Pancreas (tissue), 10 donors: ENCODE measurements at places on chromosomes 13 and 19.

- no peak for DNase-seq
These were observed 13.9 kb upstream of the SIAH3 start for GRCh38 chr13:45865414-45865813.

DNA sequence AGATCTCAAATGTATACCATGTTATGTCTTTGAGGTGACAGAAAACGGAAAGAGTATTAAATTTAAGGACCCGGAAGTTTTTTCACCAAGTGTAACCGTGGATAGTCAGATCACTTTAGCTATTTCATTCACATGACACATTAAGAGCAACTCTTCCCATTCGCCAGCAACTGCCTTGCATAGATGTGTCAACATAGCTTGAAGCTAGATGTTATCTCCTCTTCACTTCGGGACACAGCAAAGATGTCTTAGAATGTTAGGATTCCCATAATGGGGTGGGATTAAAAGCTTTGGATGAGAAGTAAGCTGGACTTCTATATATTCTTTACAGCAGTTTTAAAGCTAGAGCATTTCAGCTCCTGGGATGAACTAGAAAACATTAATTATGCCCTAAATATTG is 1135.9 kb upstream of the PCDH20 start:
- no peak for DNase-seq

- no peak for DNase-seq
These were observed 412.1 kb downstream of the KLF12 start for GRCh38 chr13:73722120-73722519.

- DNase-seq, result no peak
These were observed 7.5 kb upstream of the CTXN1 start for GRCh38 chr19:7933411-7933810.

GRCh38 chr13:109717686-109718085 is 68.7 kb downstream of the IRS2 start:
- DNase-seq, result no peak

DNA sequence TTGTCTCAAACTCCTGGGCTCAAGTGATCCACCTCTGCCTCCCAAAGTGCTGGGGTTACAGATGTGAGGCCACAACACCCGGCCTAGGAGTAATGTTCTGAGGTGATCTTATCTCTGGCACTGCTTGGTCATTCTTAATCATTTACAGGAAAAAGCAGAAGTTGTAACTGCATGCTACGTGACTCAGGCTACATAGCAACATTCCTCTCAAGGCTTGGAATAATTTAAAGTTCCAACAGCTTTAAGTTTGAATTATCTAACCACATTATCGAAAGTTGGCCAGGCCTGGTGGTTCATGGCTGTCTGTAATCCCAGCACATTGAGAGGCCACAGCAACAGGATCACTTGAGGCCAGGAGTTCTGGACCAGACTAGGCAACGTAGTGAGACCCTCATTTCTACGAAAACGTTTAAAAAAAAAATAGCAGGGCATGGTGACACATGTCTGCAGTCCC is 3.9 kb upstream of the B9D2 start:
- no peak for DNase-seq

- DNase-seq, result peak; percentile 90
These were observed at the start of gene ZNF613 for GRCh38 chr19:51926784-51927741. TSS of gene ZNF613 (plus strand) at chr19:51927472. CDS start at chr19:51936221, 8,749 bp downstream.

- DNase-seq, result peak; percentile 28
These were observed 97.2 kb downstream of the EPSTI1 start for GRCh38 chr13:42894765-42895243.

- DNase-seq, result no peak
These were observed 42.1 kb downstream of the FOXO1 start for GRCh38 chr13:40624383-40624782.

DNA sequence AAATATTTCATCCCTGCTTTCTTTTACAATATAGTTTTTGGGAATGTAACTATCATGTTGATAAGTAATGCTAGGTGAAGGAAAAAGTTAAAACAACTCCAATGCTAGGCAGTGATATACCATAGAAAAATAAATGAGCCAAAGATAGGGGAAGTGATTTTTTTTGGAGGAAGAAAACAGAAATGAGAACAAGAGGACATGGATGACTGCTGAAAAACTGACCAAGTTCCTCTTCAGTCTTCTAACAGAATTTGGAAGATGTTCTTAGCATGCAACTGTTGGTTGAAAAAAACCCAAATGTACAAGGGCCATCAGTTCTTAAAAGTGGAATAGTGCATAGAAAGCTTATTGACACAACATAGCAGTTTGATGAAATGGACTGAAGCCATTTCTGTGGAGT is 262.5 kb upstream of the STARD13 start:
- DNase-seq, result no peak

- no peak for DNase-seq
These were observed 2.6 kb downstream of the ZSWIM4 start for GRCh38 chr19:13797870-13798269.

DNA sequence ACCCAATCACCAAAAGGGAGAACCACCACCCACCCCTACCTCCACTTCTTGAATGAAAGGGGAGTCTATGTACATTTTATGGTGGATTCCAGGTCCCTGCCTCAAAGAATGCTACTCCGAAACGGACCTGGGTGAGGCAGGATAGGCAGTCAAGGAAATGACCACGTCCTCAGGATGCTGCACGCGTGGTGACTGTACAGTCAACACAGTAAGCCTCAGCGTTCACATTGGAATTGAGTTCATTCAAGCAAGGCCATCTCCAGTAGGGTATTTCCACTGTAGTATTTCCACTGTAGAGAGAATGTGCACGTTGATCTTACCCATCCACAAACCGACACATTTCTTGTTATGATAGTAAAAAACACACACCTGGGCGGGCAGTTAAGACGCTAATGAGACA is 16.9 kb downstream of the ZSCAN5C start:
- no peak for DNase-seq

- no peak for DNase-seq
These were observed 24.8 kb downstream of the KDM4B start for GRCh38 chr19:4993683-4994082.

DNA sequence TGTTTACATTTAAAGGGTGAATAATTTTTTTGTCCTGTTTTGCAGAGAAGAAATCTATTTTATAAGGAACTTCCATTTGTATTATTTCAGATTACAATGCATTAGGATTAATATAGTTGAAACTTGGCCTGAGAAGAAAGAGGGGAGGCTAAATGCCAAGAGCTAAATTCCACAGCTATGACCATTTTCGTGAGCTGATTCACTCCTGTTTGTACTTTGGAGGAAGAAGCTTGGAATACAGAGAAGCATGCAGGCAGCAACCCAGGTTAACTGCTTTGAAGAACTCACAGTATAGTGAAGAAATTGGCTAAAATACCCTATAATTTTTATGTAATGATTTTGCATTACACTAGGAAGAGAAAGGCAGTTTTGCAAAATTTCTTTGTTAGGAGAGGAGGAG is 309.4 kb upstream of the KLF12 start:
- DNase-seq, result no peak

- DNase-seq, result no peak
These were observed 23.0 kb downstream of the PPP1R37 start for GRCh38 chr19:45115809-45116615.

DNA sequence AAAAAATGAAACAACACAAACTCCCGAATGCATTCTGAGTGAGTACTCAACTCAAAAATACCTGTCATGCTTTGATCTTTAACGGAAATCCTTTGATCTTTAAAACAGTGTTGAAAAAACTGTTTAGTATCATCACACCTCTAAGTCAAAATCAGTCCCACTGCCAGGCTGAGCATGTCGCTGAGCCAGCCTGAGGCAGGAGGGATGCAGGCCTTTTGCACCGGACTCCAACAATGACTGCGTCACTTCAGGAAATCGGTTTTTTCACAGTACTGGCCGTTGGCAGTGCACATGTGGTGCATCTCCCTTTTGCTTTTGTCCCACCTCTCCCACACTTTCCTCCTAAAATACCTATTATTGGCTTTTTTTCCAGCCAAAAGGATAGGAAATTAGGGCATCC is 78.2 kb downstream of the SHISA2 start:
- no peak for DNase-seq

- DNase-seq, result no peak
These were observed 76.7 kb downstream of the TEX26 start for GRCh38 chr13:31009166-31009565.

- DNase-seq, result no peak
These were observed 7.7 kb downstream of the ZIC5 start for GRCh38 chr13:99963816-99964339.

- DNase-seq, result no peak
These were observed 16.3 kb downstream of the LEUTX start for GRCh38 chr19:39795001-39795400.

DNA sequence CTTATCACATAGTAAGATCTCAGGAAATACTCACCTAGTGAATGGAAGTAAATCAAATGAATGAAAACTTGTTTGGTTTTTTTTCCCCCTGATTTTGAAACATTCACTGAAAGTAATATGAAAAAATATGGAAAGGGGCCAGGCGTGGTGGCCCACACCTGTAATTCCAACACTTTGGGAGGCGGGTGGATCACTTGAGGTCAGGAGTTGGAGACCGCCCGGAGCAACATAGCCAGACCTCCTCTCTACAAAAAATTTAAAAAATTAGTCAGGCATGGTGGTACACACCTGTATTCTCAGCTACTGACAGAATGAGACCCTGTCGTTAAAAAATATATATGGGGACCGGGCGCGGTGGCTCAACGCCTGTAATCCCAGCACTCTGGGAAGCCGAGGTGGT is 149.6 kb downstream of the SIPA1L3 start:
- DNase-seq, result no peak

DNA sequence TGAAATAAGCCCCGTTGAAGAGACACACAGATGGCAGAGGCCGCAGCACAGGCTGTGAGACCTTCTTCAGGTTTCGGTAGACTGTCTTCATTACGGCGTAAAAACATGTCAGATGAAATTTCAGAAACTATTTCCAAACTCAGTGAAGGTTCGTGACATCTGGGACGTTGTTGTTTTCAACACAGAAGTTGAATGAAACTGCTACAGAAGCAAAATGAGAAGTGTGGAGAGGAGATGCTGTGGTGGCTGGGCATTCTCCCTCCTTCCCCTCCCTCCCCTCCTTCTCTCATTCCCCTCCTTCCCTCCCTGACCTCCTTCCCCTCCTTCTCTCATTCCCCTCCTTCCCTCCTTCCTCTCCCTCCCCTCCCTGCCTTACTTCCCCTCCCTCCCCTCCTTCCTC is 113.6 kb downstream of the ATP11A start:
- DNase-seq, result no peak

DNA sequence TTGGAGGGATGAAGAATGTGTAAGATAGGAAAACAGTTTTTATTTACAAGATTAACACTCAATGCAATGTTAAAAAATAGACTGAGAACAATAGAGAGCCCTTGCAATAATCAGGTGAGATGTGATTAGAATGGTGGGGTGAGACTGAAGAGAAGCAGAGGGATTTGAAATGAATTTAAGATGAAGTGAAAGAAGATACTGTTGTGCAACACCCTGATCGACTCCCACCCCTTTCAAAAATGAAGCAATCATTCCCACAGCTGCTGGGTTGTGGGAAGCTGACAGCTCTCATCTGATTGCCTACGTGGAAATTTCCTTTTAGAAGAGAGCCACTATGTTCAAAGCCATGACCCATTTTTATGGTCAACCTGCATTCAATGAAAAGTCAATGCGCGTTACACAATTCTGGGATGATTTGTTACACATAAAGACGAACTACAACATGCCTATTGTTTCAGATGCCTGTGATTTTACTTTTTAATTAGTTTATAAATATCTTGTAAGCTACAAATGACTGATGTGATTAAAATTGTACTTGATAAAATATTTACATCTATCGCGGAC is 1374.8 kb downstream of the PCDH9 start:
- DNase-seq, result no peak
